ENCODE measurements at places on chromosomes 3 and 15. TPM values are rescaled to one million over a fixed set of nuclear protein-coding genes. Genes with fewer than 3 reads are reported as not detected.

The PLSCR5 gene
- not detected for total RNA-seq

The SKOR1 gene
- total RNA-seq, result 0.03 TPM

The HAUS2 gene
- total RNA-seq, result 20.9 TPM

The SNX22 gene
- 1.5 TPM for total RNA-seq

The LYSMD4 gene
- 4.3 TPM for total RNA-seq

The NR2F2 gene
- 23.6 TPM for total RNA-seq

The HYAL3 gene
- total RNA-seq, result 8.8 TPM

Measured in A549 treated with DMSO at 1 μM for 4 hours (cell line).